ENCODE measurements at places on chromosomes 6 and 20.

DNA sequence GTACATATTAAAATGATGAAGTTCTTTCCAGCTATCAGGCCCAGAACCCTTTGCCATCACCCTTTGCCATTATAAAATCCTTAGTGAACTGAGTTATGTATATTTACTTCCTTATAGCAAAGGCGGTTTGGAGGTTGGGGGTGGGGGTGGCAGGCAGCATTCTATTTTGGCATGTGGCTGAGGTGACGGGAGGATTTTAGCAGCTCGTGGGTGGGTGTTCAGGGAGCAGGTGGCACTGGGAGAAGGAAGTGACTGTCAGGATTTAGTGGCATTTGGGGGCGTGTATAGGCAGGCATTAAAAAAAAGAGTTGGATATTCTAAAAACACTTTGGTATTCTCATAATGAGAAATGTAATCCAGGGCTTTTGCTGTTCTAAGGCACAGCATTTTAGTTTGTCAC lies 150.7 kb downstream of the RIMS1 start:
- DNase-seq, result no peak

- no peak for DNase-seq
Observed at GRCh38 chr6:107729098-107729497, 95.0 kb downstream of the SCML4 start.

DNA sequence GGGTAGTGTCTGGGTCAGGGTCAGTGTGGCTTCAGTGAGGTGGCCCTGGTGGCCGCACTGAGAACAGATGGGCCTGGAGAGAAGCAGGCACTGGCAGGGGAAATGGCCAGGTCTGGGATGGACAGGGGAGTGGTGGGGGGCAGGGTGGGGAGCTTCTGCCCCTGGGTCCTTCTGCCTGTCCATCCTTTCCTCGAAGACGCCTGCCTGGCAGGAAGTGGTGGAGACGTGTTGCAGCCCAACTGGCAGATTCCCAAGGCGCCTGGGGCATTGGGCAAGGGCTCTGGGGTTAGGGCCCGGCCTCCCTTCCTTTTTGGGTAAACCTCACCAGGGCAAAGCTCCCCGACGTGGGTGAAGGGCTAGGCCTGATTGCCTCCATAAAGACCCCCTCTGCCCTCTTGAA lies 10.4 kb downstream of the SRC start:
- no peak for DNase-seq

DNA sequence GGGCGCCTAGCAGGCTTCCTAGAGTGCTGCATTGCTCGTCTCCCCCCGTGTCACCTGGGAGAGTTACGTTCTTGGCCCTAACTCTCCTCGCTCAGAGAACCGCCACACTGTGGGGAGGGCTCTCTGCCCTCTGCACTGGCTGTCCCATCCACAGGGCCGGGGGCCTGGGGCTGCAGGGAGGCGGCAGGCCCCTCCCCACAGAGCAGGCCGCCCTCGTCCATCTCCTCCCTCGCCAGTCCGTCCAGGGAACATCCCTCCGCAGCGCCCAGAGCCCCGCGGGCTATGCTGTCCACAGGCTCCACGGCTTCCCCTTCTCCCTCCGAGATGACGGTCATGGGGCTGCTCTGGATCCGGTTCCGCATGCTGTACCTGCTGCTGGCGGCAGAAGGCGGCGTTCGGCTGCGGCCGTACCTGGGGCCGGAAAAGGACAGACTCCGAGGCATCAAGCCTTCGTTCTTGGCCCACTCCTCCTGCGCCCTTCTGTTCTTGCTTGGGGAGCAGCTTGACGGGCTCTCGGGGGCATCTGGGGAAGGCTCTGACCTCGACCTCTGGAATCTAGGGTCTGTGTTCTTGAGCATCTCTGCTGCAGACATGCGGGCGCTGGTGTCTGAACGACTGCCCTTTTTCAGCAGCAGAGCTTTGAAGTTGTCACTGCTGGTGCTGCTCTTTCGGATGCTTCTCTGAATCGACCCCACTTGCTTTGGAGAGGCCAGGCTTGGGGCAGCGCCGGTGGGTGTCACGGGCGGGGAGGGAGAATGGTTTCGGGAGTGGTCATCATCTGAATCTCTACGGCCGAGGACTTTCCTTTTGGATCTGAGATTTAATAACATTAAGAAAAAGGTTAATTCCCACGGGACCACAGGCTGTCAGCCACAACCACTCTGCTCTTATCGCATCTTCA lies 20.2 kb downstream of the HEBP2 start:
- no peak for DNase-seq

DNA sequence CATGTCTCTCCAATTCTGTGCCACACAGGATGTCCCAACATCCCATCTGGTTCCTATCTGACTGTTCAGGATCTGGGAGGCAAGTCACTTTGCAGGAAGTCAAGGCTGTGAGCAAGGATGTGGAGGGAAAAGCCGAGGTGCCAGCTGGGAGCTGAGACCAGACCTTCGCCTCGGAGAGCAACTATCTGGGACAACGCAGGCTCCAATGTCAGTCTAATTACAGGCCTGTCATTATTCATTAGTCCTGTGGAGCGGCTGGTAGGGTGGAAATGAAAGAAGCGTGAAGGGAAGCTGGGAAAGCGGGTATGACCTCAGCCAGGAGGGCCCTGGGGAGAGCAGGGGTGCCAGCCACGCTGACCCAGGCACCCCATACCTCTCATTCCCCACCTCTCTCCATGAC lies 147.3 kb downstream of the UNC5CL start:
- no peak for DNase-seq

DNA sequence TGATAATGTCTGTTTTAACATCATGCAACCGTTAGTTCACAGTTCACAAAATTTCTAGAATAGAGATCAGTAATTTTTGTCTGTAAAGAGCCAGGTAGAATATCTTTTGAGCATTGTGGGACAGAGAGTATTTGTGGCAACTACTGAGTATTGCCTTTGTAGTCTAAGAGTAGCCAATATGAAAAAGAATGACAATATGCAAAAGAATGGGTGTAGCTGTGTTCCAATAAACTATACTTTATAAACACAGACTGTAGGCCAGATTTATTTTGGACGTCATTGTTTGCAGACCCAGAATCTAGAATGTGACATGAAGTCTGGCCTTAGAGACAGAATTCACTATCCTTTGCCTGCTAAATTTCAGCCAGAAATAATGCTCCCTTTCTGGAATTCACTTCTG lies 694.1 kb upstream of the MMS22L start:
- DNase-seq, result no peak

GRCh38 chr6:47264775-47265184 lies 44.9 kb downstream of the TNFRSF21 start:
- no peak for DNase-seq

DNA sequence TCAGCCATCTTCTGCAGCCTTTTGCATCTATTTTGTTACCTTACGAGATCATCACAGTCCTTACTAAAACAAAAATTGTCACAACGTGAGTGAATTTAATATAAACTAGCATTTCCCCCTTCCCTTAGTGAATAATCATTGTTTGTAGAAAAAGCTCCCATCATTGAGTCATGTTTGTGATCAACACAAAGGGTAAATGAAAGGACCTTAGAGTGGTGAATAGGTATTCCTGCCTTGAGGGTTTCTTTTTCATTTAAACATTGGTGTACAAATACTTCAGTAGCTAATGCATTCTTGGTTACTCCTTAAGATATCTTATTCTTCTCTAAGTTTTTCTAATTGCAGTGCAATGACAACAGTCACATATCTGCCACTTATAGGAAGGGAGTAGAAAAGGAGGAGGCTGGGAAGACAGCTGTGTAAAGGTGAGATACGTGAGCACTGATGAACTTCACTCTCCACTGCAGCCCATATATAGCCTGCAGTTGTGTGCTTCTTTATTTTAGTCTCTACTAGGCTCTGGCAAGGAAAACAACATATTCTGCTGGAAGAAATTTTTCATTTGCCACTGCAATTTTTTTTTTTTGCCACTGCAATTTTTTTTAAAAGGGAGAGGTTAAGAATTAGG lies 27.8 kb downstream of the ADGRG6 start:
- DNase-seq, result no peak

DNA sequence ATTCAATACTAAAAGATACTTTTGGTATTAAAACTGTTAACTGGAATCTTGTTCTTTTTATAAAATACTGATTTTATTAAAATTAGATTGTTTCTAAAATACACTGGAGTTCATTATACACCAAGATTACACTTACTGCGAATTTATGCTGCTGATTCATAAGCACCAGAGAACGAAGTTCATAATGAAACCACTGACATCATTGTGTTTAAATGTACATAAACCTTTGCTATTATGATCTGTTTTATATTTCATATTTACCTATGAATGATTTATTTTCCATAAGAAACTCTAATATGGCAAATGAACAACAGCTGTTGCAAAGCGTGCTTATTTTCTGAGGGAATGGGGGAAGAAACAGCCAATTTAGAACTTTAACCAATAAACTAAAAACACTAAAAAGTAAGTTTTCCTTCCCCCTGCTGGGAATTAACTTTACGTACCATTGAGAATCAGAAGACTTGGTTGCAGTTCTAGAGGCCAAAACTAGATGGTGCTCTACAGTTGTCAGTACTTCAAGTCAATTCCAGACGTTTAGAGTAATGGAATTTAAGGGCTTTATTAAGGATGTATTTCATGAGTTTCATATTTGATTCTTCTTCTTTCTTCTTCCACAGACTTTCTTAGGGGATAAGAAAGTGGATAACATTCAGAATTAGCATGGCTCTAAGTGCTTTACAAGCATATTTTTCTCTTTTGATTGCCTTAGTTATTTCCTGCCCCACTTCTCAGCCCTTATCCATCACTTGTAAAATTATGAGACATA lies 30.8 kb upstream of the COL19A1 start:
- no peak for DNase-seq

GRCh38 chr6:5469101-5469846 lies 208.0 kb downstream of the FARS2 start:
- DNase-seq, result no peak

DNA sequence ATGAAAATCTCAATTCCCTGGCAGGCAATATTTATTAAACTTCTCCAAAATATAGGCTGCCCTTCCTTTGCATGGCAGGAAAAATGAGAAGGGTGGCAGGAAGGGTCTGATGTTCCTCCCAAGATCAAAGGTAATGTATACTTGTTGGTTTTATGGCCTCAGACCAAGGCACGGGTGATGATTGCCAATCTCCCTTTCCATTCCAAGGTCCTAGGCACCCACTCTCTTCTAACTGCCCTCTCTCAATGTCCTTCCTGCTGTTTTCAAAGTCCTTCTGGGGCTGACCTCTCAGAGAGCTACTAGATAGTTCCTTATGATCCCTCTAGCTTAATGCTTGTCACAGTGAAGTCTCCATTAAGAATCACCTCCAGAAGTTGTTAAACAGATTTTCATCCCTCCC lies 15.6 kb upstream of the JAG1 start:
- DNase-seq, result no peak

GRCh38 chr6:48917233-48917632 lies 545.8 kb downstream of the MMUT start:
- DNase-seq, result no peak

GRCh38 chr6:112597176-112597575 lies 250.0 kb downstream of the RFPL4B start:
- DNase-seq, result no peak

GRCh38 chr6:118899948-118900347 lies 6.0 kb downstream of the ASF1A start:
- no peak for DNase-seq

DNA sequence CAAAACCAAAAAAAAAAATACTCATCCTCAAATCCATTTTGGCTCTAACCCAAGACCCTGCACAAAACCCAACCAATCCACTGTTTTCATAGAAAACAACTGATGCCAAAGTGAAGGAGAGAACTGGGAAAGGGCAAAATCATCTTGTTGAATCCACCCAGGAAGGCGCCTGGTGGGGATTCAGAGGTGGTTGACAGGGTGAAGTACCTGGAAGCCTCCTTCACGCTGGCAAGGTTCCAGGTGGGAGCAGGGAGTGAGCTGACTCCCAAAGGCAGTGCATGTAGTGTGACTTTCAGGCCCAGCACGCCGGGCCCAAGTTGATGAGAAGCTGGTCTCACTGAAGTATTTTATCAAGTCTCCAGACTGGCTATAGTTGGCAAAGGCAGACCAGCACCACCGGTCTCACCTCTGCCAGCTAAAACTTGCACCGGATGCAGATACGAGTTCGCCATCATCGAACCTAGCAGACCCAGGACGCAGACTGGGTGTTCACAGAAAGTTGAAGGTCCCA lies 16.5 kb downstream of the PPP1R10 start:
- no peak for DNase-seq

DNA sequence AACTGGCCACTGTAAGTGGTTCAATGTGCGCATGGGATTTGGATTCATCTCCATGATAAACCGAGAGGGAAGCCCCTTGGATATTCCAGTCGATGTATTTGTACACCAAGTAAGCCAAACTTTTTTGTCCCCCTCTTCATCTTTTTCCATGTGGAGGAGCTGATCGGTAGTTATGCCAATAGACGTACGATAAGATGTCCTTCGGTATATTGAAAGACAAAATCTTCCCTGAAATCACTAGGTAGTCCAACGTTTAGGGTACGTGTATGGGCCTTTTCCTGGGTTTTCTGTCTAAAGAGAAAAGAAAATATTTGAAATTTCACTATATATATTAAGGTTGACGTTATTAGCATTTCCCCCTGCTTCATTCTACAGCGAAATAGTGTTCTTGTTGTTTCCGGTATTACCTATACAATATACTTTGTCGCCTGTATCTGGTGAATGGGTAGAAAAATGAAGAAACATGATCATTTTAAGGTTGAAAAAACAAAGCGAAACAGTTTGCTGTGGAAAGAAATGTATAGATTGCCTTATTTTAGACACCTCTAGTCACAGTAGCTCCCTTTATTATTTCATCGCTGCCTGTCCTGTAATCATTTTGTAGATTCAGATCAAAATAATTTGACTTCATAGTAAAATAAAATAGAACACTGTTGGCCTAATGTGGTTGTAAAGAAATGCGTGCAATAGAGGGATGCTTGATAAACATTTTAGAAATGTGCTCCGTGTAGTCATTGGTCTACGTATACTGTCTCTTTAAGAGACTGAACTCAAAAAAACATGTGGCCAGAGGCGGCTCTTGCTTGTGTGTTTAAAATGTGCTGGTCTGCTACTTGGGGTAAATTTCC lies 1.5 kb downstream of the LIN28B start:
- no peak for DNase-seq

DNA sequence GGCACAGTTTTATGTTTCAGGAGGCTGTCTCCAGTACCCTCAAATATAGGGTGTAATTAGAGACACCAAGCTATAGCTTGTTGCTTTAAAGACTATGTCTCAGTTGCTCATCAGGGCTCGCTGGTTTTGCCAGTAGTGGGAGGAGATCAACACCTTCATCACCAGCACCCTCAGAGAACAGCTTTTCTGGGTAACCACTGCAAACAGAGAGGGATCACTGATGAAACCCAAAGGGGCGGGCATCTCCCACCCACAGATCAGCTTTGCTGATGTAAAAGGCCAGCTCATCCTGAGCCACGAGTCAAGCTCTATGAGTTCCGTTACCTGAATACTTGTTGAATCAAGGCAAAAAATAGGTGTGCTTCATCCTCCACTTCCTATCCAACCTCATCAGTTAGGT lies 187.7 kb downstream of the AIG1 start:
- DNase-seq, result no peak
